ENCODE measurements at places on chromosomes 16 and 17.

DNA sequence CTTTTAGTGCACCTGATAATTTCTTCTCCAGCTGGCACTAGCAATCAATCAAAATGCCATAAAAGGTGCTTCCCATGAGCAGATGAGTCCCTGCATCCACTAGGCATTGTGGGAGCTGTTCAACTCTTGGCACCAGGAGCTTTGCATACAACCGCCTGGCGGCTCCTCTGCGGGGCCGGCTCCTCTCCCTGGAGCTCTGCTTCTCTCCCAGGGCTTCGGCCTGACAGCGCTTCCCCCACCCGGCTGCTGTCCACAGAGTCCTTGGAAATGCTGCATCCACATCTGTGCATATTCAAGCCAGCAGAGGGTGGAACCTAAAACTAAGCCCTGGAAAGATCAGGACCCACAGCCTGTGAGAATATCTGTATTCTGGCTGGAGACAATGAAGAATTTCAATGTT is 62.9 kb downstream of the LMF1 start:
- DNase-seq: no peak

DNA sequence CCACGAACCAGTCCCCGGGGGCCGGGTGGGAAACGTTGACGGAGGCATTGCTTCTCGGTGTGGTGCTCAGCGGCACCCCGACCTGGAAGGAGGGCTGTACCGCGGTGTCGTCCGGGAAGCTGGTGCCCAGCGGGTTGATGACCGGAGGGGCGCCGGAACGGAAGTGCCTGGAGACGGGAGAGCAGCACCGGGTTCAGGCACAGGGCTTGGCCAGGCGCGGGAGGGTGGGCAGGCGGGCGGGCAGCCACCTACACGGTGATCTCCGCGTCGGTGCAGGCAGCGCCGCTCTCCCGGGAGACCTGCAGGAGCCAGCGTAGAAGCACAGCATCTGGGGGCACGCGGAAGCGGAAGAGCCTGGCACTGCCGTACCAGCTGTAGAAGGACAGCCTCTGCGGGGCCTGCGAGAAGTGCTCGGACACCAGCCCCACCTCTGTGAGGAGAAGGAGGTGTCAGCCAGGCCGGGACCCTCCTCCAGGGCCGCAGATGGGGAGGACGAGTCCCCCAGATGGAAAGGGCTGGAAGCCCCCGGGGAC is 4.3 kb downstream of the PGAP6 start:
- DNase-seq: no peak

- DNase-seq: no peak
Measured at GRCh38 chr17:83062818-83063671, 16.4 kb upstream of the METRNL start.

DNA sequence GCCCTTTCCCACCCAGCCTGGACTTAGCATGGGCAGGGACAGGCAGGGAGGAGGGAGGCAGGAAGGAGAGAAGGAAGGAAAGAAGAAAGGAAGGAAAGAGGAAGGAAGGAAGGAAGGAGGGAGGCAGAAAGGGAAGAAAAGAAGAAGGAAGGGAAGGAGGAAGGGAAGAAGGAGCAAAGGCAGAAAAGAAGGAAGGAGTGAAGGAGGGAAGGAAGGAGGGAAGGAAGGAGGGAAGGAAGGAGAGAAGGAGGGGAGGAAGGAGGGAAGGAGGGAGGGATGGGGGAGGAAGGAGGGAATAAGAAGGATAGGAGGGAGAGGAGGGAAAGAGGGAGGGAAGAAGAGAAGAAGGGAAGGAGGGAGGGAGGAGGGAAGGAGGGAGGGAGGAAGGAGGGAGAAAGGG is 110.4 kb downstream of the SALL1 start:
- no peak for DNase-seq

GRCh38 chr16:57842601-57843000 is 40.3 kb upstream of the KIFC3 start:
- DNase-seq: no peak

GRCh38 chr16:86748652-86749051 is 170.3 kb downstream of the FOXL1 start:
- DNase-seq: no peak

DNA sequence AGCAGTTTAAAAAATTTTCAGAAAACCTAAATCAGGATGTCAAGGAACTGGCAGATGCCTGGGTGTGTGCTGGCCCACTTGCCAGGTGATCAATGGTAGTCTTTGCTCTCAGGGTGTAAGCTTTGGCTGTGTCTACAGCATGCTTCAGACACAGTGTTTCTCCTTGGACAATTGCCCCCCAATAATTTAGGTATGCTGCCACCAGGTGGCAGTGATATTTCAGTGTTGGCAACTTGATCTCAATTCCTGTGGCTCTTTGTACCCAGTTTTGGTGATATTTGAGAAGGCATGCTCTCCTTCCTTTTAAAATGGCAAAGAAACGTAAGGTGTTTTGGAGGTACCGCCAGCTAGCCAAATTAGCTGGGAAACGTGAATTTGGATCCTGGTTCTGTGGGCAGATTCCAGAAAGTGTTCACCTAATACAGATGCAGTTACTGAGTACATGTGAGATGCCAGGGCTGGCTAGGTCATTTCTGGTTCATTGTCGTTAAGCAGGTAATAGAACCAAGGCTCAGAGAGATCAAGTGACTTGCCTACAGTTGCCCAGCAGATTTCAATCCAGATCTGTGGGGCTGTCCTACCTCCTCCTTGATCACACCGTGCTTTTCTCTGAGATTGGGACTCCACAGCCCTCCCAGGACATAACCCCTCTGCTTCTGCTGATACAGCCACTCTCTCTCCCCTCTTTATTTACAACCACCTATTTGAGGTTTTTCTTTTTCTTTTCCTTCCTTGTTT is 155.6 kb upstream of the PLCG2 start:
- DNase-seq: peak; percentile 56

- DNase-seq: no peak
Measured at GRCh38 chr16:20910781-20911321, 10.3 kb downstream of the LYRM1 start.

- peak; percentile 24 for DNase-seq
Measured at GRCh38 chr17:19237389-19238166, 412 bp downstream of the EPN2 start.

GRCh38 chr17:8724451-8724850 is 20.2 kb downstream of the CCDC42 start:
- no peak for DNase-seq

GRCh38 chr17:54518706-54519105 is 381.9 kb upstream of the TOM1L1 start:
- DNase-seq: no peak

GRCh38 chr17:66567234-66568170 is 265.1 kb downstream of the PRKCA start:
- peak; percentile 87 for DNase-seq

DNA sequence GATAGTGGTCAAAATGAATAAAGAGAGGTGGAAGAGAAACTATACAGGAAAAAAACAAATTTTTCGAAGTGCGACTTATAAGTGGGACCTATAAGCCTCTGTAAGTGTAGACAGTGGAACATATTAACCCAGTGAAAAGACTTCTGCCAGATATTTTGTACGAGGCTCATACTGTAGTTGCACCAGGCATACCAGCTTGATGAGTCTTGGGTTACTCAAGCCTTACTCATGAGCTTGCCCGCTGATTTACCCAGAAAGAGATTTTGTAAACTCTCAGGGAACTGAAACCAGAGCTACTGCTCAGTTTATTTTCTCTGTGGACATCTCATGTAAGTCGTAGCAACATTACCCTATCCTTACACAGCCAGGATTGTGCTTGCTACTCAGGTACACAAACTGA is 708.0 kb upstream of the SOX9 start:
- no peak for DNase-seq

DNA sequence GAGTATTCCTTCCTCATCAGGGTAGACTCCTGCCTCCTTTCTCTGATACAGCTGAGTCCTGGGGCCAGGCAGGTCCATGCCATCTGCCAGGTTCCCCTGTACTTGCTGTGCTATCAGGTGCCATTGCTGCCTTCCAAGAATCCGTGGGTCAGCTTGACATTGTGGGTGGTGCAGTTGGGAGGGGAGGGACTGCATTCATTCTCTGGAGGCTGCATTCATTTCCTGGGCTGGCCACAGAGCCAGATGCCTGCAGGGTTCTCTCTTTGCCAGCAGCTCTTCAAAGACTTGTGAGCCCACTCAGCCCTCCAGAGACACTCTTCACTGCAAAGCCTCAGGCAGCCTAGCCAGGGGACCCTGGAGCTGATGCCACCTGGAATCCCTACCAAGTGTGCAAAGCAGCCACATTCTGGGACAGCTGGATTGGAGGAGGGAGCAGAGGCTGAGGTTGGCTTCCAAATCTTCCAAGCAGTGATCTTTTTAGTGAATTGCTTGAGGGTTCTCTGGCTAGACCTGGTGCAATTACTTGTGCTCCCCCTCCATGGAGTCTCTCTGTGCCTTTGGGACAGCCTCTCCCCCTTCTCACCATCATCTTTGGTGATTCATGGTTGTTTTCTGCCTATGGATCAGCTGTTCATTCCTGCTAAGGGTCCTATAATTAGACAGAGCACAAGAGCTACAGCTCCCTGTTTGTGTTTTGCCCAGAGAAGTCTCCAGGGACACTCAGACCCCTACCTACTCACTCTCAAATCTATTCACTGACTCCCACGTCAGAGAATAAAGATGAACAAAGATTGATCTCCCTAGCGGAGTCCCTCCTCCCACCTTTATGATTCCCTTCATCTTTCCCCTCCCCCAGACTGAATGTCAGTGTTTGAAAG is 20.9 kb downstream of the ANKFN1 start:
- no peak for DNase-seq

- no peak for DNase-seq
Measured at GRCh38 chr16:65066651-65067050, 55.2 kb downstream of the CDH11 start.

DNA sequence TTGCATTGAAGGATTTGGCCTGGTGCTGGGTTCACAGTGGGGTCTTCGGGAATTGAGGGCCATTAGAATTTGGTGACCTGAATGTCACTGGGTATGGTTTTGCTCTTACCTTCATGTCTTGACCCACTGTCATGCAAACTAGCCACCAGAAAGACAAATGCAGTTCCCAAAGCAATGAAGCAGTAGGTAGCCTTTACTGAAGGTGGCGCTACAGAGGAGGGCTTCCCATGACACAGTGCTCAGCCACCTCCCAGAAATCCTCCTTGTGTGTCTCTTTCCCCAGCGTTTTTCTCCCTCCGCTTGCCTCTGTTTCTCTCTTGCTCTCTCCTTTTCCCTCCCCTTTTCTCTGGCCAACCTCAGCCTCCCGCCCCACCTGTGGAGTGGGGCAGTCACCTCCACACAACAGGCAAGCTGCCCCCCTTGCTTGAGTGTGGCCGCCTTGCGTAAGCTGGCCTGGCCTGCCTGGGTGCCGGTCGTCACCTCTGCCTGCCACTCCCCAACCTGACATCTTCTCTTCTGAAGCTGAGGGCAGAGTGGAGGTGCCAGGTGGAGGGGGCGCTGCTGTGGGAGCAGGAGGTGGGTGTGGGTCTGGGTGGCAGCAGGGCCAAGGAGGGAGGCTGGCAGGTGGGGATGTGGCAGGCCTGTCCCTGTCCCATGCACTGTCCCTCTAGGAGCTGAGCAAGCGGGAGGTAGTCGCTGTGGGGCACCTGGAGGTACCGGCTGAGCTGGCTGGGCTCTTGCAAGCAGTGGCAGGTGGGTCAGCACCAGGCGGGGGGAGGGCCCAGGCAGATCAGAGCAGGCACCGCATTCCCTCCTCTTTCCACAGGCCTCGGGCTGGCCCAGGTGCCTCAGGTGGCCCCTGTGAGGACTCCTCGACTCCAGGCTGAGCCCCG is 34.7 kb downstream of the MYO15A start:
- no peak for DNase-seq

DNA sequence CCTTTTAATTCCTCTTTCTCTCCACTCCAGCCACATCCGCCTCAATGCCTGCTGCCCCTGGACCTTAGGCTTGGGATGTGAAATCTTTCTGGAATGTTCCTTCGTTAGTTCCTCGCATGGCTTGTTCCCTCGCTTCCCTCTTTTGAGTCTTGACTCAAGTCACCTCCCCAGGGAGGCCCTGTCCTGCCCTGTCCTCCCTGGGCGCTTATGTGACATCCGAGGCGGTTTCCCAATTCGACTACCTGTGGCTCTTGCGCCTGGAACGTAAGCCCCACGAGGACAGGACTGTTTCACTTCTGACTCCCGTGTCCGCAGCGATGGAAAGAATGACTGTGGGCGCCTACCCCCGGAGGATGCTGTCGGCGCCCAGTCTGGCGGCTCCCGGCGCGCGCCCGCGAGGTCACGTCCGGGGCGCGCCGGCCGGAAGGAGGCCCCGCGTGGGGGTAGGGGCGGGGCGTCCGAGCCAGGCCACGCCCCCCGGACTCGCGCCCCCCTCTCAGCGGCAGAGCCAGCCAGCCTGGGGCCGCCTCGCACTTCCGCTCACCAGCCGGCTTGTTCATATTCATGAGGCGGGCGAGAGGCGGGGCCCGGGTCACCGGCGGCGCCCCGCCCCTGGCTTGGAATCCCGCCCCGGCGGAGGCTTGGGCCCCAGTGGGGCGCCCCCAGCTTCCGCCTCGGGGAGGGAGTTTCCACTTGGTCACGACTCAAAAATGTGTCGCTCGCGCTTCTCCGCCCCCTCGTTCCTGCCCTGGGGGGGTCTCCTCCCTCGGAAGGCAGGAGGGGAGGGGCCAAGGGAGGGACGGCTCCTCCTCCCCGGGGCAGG is 8.4 kb upstream of the GLIS2 start:
- DNase-seq: peak; percentile 92

GRCh38 chr17:41812381-41813151 is at the start of gene FKBP10:
FKBP10 (plus strand) TSS chr17:41813004; CDS start chr17:41813035, 31 bp downstream.
- DNase-seq: peak; percentile 28

GRCh38 chr16:88826070-88826840 is 14.5 kb upstream of the APRT start:
- DNase-seq: no peak
